Muscle of leg (tissue), 16 donors: ENCODE measurements at places on chromosomes 6 and 20. TPM values are rescaled to one million over a fixed set of nuclear protein-coding genes. Genes with fewer than 3 reads are reported as not detected.

- no peaks in the 10 kb centered on the region for H3K36me3 ChIP-seq
- no peak for DNase-seq
- H3K27me3 ChIP-seq, result peaks cover 78% of the 10 kb centered on the region
- H3K4me1 ChIP-seq, result peaks cover 13% of the 10 kb centered on the region
- no peak overlapping the region for H3K4me3 ChIP-seq
Measured at GRCh38 chr6:28809947-28810658, 113.7 kb downstream of the TRIM27 start.

EPHA7 gene
- 9.8 TPM for total RNA-seq

ZNF76 gene
- 13.7 TPM for total RNA-seq

DNA sequence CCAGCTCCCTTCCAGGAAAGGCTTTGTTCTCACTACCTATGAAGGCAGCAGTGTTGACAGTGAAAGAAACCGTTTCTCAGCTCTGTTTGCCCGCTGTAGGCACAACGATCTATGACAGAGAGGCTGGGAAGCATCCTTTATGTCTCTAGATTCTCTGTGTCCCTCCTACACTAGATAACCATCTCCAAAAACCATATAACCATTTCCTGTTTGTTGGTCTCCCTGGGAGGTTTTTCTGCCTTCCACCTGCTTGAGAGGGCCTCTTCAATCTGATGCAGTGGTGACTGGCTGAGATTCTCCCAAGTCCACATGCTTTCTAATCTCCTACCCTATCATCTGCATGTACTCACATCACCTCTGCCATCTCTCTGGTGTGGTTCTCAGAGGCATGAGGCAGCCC, 32.0 kb upstream of the TMEM217 start:
- peaks cover 39% of the 10 kb centered on the region for H3K36me3 ChIP-seq
- DNase-seq, result no peak
- no peaks in the 10 kb centered on the region for H3K27me3 ChIP-seq
- peaks cover 2% of the 10 kb centered on the region for H3K4me1 ChIP-seq
- no peak overlapping the region for H3K27ac ChIP-seq

MLIP gene
- total RNA-seq, result 21.6 TPM
